ENCODE measurements at places on chromosomes 7 and 10.

DNA sequence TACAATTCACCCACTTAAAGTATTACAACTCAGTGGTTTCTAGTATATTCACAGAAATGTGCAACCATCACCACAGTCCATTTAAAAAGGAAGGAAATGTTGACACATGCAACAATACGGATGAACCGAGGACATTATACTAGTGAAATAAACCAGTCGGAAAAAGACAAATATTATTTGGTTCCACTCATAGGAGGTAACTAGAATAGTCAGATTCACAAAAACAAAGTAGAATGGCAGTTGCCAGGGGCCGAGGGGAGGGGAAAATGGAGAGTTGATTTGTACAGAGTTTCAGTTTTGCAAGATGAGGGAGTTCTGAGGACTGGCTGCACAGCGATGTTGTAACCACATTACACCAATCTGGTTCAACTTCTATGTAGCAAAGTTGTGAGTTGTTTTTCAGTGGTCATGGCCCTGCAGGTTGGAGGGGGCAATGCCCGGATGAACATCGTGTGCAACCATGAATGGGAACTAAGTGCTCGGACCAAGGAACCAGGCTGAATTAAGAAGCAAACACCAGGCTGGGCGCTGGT is 17.6 kb upstream of the TNPO3 start:
- no peak for DNase-seq

DNA sequence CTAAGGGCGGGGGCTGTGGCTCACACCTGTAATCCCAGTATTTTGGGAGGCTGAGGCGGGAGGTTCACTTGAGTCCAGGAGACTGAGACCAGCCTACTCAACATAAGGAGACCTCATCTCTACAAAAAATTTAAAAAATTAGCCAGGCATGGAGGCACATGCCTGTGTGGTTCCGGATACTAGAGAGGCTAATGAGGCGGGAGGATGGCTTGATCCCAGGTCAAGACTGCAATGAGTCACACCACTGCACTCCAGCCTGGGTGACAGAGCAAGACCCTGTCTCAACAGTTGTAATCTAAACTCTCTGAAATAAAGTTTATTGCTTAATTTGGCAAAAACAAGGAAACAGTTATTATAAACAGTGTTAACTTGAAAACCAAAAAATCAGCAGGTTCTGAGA is 123.3 kb downstream of the USP6NL start:
- DNase-seq, result no peak

- no peak for DNase-seq
Observed at GRCh38 chr10:97633921-97634320, 621 bp upstream of the MORN4 start.

- DNase-seq, result no peak
Observed at GRCh38 chr7:115789901-115790300, 240.7 kb downstream of the TFEC start.

- no peak for DNase-seq
Observed at GRCh38 chr7:151137791-151138152, 29.7 kb downstream of the GBX1 start.

DNA sequence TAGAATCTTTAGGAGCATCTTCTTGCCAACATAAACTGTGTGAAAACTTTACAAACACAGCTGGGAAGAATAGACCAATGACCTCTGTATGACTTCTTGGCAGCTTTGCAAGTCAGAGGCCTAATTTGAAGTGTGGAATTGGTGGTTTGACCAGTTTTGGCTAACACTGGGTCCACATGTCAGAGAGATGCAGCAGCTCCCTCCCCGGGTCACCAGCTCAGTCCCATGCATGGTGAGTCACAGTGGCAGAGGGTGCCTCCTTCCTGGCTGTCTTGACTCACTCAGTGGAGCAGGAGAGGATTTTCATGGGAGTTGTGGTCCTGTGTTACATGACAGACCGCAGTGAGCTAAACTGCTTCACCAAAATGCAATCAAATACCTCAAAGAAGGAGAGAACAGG is 8.2 kb upstream of the STARD3NL start:
- DNase-seq, result no peak

- DNase-seq, result no peak
Observed at GRCh38 chr10:131109291-131109690, 202.2 kb downstream of the TCERG1L start.

- DNase-seq, result no peak
Observed at GRCh38 chr7:54841772-54842697, 83.0 kb upstream of the SEC61G start.

DNA sequence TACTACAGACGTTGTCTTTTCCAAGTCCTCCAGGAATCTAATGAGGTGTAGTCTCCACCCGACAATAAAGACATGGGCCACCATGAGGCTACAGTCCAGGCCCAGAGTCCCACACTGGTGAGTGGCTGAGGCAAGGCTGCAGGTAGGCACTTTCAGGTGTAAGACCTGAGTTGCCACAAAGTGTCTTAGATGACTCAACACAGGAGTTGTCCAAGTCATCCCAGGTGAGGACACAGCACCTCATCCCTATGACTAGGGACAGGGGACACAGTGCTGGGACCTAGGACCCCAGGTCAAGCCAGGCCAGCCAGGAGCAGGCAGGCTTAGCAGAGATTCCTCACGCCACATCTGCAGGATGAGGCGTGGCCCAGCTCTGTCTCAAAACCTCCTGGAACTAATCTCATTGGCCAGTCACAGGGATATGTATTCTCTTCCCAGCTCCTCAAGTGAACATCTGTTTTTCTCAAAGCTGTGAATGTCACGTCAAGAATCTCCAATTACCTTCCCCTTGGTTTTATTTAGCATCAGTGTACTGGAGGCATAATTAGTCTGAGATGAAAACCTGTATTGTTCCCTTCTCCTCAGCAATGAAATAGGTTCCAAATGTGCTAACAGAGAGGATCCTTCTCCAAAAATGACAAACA is 254.6 kb downstream of the GRID1 start:
- no peak for DNase-seq

GRCh38 chr7:44240983-44241510 is 40.3 kb downstream of the YKT6 start:
- peak; percentile 54 for DNase-seq

- DNase-seq, result no peak
Observed at GRCh38 chr10:12972146-12972545, 29.4 kb downstream of the CCDC3 start.

DNA sequence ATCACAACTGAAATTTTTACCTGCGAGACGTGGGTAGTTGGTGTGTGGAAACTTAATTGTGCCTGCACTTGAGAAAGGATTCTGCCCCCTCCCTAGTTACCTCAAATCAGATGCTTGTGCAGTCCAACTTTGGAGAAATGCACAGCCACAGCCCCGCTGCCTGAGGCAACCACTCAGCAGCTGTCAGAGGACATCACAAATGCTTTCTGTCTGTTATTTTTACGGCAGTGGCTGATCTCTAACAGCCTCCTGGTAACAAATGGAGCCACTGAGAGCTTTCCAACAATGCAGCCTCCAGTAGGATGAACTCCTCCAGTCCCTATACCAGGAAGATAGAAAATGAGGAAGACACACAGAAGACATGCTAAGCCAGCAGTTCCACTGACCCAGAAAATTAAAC is 712.2 kb upstream of the GHITM start:
- no peak for DNase-seq

GRCh38 chr7:137296576-137296975 is 47.0 kb downstream of the PTN start:
- DNase-seq, result no peak

GRCh38 chr7:22110227-22110839 is 164.6 kb upstream of the CDCA7L start:
- peak; percentile 85 for DNase-seq
